T1000 (cell line): ENCODE measurements at places on chromosomes 16 and 17.
A peak's percentile ranks its signal among the peaks of the same experiment; 100 is the strongest.

- DNase-seq = peak; percentile 40
These were observed 219.2 kb downstream of the RBFOX3 start for GRCh38 chr17:79391376-79392233.

GRCh38 chr16:65540901-65541300 is 419.0 kb upstream of the CDH11 start:
- no peak for DNase-seq

- DNase-seq = no peak
These were observed 5.7 kb downstream of the KCNJ16 start for GRCh38 chr17:70080541-70081347.

- no peak for DNase-seq
These were observed 6.6 kb upstream of the HEXD start for GRCh38 chr17:82411396-82412053.

GRCh38 chr16:2905988-2906387 is 5.7 kb upstream of the FLYWCH1 start:
- no peak for DNase-seq

DNA sequence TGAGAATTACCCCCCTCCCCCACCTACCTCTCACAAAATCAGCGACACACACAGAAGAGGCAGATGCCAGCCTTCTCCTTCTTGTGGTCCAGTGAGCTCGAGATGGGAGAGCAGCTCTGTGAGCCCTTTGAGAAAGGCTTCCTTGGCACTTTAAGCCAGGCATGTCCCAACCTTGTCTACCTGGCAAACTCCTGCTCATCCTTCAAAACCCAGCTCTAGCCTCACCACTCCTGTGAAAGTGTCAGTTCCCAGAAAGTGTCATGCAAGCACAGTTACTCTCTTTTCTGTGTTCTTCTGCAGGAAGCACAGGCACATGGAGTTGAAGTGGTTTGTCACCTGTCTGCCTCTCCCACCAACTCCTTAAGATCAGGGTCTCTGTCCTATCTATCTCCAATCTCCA is 1.6 kb downstream of the TMEM98 start:
- DNase-seq = no peak

- DNase-seq = no peak
These were observed 344.5 kb upstream of the EEF2KMT start for GRCh38 chr16:5442054-5442453.

DNA sequence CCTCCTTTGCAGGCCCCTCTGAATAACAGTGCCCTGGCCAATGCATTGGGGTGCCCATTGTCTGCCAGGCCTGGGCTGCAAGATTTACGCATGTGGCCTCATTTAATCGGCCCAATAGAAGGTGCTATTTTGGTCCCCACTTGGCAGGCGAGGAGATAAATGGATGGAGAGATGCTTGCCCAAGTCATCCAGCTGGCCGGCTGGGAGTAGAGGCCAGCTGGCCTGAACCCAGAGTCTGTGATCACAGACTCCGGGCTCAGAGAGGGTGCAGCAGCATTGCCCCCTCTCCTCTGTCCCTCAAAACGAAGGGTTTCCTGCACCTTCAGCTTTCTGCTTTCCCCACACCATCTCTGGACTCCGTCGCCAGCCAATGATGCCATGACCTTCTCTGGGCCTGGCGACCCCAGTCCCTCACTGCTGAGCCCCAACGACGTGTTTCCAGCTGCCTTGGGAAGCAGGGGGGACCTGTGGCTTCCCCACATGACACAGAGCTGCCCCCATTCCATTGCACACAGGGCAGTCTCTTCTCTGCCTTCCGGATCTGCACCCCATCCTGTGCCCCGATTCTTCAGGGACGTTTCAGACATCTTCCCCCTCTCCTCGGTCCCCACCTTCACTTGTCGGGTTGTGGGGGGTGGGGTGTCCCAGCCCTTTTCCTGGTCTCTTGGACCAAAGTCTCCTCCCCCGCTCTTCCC is 3.5 kb upstream of the ADGRG1 start:
- DNase-seq = no peak

DNA sequence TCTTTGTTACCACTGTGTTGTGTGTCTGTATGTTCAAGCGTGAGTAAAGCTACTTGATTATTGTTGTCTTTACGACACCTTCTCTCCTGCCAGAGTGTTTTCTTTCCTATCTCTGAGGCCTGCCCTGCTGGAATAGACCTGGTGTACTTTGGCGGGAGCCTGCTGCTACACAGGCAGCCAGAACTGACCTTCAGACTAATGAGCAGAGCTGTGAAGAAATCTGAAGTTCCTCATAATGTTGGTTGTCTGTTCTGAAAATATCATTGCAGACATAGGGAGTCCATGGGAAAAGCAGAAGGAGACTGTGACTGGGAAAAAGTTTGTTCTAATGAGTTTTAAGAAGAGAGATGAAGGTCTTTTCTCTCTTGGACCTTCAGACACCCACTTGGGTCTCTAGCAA is 9.8 kb downstream of the RHOT1 start:
- no peak for DNase-seq

DNA sequence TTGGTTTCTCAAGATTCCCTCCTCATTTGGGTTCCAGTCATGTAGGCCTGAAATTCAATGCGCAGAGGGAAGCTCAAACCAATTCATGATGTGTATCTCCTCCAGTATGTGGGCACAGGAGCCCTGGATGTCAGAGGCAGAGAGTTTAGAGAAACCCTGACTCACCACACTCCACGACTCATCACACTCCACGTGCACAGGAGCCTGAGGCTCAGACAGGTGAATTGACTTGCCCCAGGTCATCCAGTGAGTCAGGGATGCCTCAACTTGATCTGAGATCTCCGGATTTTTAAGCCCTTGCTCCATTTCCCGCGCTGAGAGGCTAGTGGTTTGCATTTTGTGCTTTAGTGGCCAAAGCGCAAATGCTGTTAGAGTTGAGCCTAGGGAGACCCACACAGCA is 183.9 kb downstream of the HAPSTR1 start:
- DNase-seq = no peak

DNA sequence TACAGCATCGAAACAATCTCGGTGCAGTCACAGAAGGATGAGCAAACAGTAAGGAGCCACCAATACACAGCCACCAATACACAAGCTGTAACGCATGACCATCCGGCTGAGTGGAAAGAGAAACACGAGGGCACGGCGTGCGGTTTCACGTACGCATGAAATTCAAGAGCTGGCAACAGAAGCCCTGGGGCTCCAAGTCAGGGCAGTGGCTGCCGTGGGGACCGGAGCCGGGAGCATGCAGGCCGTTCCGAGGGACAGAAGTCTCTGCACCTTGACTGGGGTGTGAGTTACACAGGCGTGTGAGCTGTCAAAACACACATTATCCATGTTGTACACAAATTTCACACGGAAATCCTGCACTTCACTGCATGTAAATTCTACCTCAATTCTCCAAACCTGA is 50.6 kb upstream of the METRNL start:
- no peak for DNase-seq

- DNase-seq = no peak
These were observed 25.2 kb downstream of the LYRM1 start for GRCh38 chr16:20925751-20926150.

- DNase-seq = no peak
These were observed 34.7 kb upstream of the CLEC18A start for GRCh38 chr16:69916462-69916861.

DNA sequence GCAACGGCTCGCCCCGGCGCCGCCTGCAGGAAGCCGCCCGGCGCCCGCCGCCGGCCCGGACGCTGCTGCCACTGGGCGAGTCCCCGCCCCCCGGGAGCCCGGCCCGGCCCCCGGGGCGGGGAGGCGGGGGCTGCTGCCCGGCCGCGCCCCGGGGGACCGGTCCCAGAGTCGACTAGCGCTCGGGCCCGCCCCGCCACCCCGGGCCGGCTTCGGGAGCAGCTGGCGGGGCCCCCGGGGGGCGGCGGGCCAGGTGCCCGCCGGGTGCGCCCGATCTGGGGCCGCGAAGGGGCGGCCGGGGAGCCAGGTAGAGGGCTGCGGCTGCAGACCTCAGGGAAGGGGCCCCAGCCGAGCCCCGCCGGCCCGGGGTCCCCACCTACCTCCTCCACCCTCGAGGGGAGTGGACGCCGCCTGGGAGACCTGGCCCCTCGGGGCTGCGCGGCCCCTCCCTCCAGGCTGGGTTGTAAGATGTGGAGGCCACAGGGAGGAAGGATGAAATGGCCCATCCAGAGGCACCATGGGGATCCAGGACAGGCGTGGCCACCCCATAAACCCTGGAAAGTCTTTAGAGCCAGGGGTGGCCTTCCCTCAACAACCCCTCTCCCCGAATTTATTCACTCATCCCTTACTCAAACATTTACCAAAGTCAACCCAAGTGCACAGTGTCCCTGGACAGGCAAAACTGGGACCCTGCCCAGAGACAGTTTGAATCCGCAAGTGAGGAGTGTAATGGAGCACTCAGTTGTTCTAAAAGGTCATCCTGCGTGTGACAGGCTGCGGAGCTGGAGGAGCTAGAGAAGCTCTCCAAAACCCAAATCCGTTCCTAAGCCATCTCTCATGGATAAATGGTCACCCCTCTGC is at the start of gene CDYL2:
CDYL2 (minus strand) TSS at position 73 of the 858 bp plus-strand sequence. CDS start 425 bp downstream, outside the sequence.
- no peak for DNase-seq

DNA sequence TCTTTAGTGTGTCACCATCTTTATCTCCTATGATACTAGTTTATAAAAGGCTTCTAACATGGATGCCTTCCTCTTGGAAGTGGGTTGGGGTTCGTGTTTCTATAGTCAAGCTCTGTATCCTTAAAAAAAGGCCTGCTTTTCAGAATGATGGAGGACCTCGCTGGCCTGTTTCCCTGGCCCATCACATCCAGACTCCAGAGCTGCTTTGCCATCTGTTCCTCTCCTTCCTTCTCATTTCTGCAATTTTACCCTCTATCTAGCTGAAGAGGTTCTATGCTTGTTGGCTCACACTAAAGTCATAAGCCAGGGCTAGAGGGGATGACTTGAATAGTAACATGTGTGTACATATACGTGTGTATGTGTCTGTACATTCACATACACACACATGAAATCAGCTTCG is 450.8 kb upstream of the HSBP1 start:
- DNase-seq = no peak

GRCh38 chr17:74671031-74671771 is 41.5 kb downstream of the CD300LF start:
- DNase-seq = peak; percentile 17

- DNase-seq = no peak
These were observed 21.2 kb upstream of the HOXB9 start for GRCh38 chr17:48647103-48647962.

DNA sequence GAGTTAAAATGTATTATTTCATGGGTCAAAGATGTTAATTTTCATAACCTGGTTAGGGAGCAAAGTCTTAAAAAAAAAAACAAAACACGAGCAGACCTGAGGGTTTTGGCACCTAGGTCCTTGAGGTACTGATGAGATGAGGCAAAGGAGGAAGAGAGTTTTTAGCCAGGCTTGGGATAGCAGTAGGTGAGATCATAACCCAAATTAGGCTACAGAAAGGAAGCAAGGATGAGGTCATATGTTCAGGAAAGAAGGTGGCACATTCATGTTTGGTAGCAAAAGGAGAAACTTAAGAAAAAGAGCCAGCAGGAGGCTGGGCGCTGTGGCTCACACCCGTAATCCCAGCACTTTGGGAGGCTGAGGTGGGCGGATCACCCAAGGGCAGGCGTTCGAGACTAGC is 2.8 kb downstream of the ATXN1L start:
- DNase-seq = no peak

DNA sequence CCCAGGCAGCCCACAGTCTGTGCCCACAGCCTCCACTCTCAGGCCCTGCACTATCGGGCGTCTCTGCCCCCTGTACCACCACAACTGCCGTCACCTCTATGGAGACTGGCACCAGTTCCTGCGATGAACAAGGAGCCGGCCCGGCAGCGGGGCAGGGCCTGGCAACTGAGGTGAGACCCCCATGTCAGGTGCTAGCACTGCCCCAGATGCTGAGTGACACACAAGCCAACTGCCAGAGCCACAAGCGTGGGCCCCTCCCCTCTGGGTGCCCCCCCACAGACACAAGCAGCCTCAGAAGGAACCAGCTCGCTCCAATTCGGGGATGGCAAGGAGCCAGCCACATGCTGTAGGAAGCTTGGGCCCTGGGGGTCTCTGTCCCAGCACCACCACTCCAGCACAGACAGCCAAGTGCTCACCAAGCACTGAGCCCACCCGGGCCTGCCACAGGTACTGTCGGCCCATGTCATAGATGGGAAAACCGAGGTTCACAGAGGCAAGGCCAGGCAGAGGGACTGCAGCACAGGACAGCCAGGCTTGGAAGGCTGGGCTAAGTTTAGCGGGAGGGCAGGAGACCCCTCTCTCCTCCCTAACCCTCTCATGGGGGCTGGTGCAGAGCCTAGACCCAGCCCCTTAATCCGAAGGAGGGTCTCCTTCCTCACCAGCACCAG is 1.5 kb upstream of the PVALEF start:
- DNase-seq = no peak

GRCh38 chr17:39107155-39107554 is 44.3 kb downstream of the PLXDC1 start:
- no peak for DNase-seq

DNA sequence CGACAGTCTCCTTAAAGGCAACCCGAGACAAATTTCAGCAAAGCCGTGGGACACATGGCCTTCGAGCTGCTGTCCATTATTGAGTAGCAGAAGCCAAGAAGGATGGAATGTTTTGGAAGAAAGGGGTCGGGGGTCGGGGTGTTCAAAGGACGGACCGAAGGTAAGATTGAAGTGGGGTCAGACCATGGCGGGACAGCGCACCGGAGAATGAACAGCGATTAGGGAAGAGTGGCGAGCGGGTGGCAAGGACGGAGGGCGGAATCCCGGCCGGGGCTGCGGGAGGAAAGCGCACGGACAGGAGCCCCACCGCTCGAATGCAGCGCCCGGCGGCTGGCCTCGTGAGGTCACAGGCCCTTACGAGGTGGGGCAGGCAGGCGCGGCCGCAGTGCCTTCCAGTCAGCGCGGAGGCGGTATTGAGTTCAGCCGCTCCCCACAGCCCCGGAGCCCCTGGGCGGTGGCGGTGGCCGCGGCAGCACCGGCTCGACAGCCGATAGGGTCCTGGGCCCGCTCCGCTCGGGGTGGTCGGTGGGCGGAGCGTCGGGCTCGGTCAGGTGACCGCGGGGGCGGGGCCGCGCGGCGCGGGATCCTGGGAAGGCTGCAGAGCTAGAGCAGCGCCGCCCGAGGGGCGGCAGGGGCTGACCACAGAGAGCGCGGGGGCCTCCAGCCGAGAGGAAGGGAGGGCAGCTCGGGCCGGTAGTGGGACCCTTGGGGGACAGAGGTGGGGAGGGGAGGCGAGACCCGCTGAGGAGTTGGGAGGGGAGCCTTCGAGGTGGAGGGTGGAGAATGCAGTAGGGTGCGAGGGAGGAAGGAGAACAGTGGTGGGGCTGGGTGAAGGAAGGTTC is at the start of gene EFCAB13:
EFCAB13 (plus strand) TSS at position 574 of the 842 bp plus-strand sequence. CDS start 4,399 bp downstream, outside the sequence.
- DNase-seq = peak; percentile 89

GRCh38 chr17:67575325-67575724 is 142.4 kb upstream of the NOL11 start:
- DNase-seq = no peak
